ENCODE measurements at places on chromosomes 12 and 14. TPM values are rescaled to one million over a fixed set of nuclear protein-coding genes. Genes with fewer than 3 reads are reported as not detected.

The DACT1 gene
- 4.5 TPM for total RNA-seq

- H3K27me3 ChIP-seq = no peaks in the 10 kb centered on the region
- H3K36me3 ChIP-seq = no peaks in the 10 kb centered on the region
- no peak overlapping the region for H3K27ac ChIP-seq
- H3K4me3 ChIP-seq = no peak overlapping the region
- H3K4me1 ChIP-seq = no peaks in the 10 kb centered on the region
Observed at GRCh38 chr12:126998031-126998430, 1268.9 kb upstream of the TMEM132C start.

DNA sequence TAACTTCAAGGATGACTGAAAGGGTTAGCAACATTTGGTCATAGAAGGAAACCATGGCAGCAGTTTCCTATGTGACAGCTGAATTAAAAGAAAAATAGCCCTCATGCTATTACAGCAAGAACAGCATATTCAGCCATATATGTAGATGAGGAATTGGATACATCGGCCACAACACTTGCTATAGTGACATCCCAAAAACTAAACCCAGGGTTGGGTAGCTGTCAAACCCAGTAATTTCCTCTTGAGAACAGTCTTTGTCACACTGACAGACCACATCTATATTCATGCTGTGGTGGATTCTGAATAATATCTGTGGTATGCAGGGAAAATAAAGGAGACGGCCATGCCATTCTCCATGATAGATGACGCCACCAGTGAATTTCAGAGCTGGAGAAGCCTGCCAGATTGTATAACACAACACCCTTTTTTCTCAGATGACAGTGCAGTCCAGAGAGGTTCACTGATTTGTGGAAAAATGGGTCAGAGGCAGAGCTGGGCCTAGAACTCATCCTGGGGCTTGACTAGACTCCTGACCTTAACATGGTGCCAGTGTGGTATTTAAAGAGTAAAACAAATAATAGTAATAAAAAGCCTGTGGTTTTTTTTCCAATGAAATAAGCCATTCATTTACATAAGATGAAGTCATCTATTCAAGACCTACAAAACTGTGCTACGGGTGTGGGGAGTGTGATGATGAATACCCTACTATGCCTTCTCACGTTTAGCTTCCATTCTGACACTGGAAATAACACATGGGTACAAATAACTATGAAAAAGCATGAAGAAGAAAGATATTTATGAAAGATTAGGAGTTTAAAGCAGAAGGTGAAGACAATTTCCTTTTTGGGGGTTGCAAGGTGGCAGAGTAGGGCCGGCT is 32.3 kb downstream of the EFCAB11 start:
- no peaks in the 10 kb centered on the region for H3K36me3 ChIP-seq
- H3K4me1 ChIP-seq = no peaks in the 10 kb centered on the region
- no peak for DNase-seq
- no peaks in the 10 kb centered on the region for H3K27me3 ChIP-seq
- no peak overlapping the region for H3K4me3 ChIP-seq
- H3K27ac ChIP-seq = no peak overlapping the region

The OTOGL gene
- total RNA-seq = 0.15 TPM

The RIN3 gene
- 55.5 TPM for total RNA-seq

DNA sequence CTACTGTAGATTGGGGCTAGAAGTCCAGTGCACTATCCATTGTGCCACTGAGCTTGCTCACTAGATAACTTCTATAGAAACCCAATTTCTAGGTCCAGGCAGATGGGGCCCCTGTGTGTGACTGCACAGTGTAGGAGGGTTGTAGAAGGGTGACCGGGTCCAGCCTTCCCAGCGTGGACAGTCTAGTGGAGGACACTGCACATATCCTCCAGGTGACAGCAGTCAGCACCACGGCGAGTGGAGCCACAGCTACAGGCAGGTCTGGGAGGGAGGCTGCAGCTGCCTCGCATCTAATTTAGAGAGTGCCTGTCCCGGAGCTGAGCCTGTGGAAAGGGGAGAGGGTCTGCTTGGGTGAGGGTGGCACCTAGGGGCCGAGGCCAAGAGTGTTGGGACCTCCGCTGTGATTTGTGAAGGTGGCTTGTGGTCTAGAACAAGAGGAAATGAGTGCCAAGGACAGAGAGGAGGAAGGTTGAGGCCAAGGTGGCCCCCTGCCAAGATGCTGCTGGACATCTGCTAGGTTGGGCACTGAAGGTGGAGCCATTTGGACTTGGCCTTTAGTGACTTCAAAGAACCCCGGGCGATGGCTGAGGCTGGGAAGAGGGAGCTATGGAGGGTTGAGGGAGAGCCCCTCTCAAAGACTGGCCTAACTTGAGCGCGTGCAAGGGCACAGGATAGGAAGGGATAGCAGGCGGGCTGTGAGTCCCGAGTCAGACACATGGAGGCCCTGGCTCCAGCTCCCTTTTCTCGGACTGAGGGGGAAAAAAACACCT is 46.0 kb upstream of the TRAF3 start:
- no peak overlapping the region for H3K4me3 ChIP-seq
- H3K4me1 ChIP-seq = no peaks in the 10 kb centered on the region
- no peaks in the 10 kb centered on the region for H3K27me3 ChIP-seq

The RPGRIP1 gene
- total RNA-seq = 0.65 TPM

The TCL1B gene
- not detected for total RNA-seq

The GPR68 gene
- total RNA-seq = 3.2 TPM

DNA sequence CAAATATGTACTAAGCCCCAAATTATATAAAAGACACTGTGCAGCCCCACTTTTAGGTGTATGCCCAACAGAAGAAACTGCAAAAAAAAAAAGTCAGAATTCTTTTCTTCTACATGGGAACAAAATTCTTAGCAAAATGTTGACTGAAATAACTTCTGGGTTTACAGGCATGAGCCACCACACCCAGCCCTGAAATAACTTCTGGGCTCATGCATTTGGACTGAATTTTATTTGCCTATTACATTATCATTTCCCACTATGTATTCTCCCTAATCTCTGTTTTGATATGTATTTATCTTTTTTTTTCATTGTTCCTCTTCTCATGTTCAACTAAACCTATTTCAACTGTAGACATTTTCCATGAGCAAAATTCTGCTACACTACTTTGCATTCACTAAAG is 169.2 kb downstream of the GRIN2B start:
- H3K4me3 ChIP-seq = no peak overlapping the region
- no peak overlapping the region for H3K27ac ChIP-seq
- no peaks in the 10 kb centered on the region for H3K27me3 ChIP-seq
- no peak for DNase-seq

DNA sequence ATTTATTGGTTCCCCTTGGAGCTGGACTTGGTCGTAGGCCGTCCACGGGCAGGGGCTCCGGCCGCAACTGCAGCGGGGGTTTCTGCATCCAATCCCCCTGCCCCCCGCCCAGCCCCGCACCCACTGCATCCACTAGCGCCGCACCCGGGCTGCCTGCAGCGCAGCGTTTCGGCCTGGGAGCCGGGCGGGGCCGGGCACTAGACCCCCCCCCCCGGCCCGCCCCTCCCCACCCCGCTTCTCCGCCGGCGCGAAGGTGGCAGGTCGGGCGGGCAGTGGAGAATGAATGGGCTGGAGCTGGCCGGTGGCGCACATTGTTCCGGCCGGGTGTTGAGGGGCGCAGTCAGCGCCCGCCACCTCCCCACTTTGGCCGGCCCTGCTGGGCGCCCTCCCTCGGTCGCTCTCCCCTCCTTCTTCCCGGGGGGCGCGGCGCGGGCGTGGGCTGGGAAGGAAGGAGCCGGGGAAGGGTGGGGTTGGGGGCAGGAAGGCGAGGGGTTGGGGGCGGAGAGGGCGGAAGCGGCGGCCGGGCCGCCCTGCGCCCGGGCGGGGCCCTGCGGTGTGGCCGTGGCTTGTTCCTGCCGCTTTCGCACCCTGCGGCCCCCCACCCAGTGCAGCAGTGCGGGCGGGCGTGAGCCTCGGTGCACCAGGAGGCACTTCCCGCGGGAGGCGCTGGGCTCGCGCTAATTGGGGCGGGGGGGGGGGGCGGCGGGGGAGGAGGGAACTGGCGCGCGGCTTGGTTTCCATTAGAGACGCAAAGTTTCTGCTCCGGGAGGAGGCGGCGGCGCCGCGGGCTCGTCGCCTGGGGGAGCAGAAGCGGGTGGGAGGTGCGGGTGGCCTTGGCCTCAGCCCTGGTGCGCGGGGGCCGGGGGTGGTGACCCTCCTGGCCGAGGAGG is 841 bp downstream of the CALM1 start:
- H3K27me3 ChIP-seq = no peaks in the 10 kb centered on the region
- peak overlapping the region; percentile 80 for H3K27ac ChIP-seq
- DNase-seq = peak; percentile 75
- H3K36me3 ChIP-seq = peaks cover 33% of the 10 kb centered on the region
- peak overlapping the region; percentile 95 for H3K4me3 ChIP-seq

- H3K36me3 ChIP-seq = no peaks in the 10 kb centered on the region
- H3K4me1 ChIP-seq = peaks cover 5% of the 10 kb centered on the region
- no peak overlapping the region for H3K4me3 ChIP-seq
Observed at GRCh38 chr14:71594821-71595220, 337.4 kb upstream of the RGS6 start.

DNA sequence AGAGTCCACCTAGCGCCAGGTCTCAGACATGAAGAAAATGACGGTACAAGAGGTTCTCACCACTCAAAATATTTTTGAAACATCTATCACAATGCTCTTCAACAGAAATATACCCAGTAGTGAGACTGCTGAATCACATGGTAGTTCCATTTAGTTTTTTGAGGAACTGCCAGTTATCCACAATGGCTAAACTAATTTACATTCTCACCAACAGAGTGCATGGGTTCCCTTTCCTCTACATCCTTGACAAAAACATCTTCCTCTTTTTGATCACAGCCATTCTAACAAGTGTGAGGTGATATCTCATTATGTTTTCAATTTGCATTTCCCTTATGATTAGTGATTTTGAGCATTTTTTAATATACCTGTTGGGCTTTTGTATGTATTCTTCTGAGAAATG is 5.7 kb upstream of the GPR65 start:
- H3K27ac ChIP-seq = no peak overlapping the region
- no peak overlapping the region for H3K4me3 ChIP-seq
- H3K4me1 ChIP-seq = peaks cover 3% of the 10 kb centered on the region
- no peaks in the 10 kb centered on the region for H3K36me3 ChIP-seq

The FOXN4 gene
- 0.26 TPM for total RNA-seq

All from lung (tissue), 17 donors.